ENCODE measurements at places on chromosomes 7 and 10.

DNA sequence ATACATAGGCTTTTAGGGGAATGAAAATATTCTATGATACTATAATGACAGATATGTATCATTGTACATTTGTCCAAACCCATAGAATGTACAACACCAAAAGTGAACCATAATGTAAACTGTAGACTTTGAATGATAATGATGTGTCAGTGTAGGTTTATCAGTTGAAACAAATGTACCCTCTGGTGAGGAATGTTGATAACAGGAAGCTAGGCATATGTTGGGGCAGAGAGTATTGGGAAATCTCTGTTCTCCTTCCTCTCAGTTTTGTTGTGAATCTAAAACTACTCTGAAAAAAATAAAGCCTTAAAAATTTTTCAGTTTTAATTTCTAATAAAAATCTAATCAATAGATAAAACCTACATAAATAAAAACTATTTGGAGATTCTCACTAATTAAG is 36.9 kb downstream of the C1GALT1 start:
- DNase-seq, result no peak

GRCh38 chr7:28126410-28127041 is 54.1 kb downstream of the JAZF1 start:
- DNase-seq, result no peak

- DNase-seq, result peak; percentile 28
These were observed 161.1 kb downstream of the PAXIP1 start for GRCh38 chr7:154841731-154842331.

GRCh38 chr10:73959484-73960243 is 38.3 kb upstream of the VCL start:
- DNase-seq, result no peak

- DNase-seq, result no peak
These were observed 66.7 kb downstream of the SORCS3 start for GRCh38 chr10:104707602-104708459.

- no peak for DNase-seq
These were observed 64.6 kb downstream of the TFEC start for GRCh38 chr7:115965796-115966475.

DNA sequence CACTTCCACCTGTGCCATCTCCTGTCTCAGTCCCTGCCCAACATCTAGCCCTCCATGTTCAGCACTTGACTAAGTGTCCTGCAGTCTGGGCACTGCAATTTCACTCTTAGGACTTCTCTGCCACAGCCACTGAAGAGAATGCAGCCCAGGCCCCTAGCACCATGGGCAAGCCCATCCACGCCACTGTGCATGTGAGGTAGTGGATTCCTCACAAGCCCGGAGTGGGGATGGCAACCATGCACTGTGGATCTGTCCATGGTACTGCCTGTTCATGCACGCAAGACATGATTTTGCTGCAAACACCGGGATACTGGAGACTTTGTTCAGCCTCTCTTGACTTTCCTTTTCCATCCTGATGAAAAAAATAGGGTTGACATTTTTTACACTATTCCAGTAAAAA is 12.3 kb downstream of the DDC start:
- DNase-seq, result no peak

DNA sequence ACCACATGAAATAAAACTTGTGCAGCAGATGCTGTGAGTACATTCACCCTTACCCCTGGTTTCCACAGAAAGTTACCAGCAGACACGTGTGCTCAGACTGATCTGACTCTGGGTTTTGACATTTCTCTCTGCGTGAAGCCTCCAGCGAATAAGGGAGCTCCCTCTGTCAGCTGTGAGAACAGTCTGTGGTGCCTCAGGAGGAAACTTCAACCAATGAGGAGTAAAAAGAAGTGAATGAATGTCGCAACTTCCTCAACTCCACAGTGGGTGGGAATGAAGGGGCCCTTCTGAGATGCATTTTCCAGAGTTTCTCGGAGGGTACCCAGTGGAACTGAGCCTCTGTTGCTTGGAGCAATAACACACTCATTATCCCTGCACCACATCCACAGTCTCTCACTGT is 743.4 kb downstream of the TNS3 start:
- DNase-seq, result no peak

DNA sequence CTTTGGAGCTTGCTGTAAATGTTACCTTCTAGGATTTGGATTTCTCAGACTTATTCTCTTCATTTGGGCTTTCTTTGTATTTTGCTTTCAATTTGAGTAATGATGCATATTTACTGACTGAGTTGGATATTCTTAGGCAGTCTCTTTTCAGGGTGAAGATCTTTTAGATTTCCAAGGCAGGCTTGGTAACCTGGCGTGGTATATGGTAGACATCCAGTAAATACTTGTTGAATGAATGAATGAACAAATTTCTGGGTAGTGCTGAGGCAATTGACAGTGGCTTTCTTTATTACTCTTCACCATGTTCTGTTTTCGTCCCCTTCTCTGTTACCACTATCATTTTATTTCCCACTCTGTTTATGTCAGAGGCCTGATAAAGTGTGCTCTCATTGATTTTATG is 27.1 kb downstream of the BBS9 start:
- no peak for DNase-seq

DNA sequence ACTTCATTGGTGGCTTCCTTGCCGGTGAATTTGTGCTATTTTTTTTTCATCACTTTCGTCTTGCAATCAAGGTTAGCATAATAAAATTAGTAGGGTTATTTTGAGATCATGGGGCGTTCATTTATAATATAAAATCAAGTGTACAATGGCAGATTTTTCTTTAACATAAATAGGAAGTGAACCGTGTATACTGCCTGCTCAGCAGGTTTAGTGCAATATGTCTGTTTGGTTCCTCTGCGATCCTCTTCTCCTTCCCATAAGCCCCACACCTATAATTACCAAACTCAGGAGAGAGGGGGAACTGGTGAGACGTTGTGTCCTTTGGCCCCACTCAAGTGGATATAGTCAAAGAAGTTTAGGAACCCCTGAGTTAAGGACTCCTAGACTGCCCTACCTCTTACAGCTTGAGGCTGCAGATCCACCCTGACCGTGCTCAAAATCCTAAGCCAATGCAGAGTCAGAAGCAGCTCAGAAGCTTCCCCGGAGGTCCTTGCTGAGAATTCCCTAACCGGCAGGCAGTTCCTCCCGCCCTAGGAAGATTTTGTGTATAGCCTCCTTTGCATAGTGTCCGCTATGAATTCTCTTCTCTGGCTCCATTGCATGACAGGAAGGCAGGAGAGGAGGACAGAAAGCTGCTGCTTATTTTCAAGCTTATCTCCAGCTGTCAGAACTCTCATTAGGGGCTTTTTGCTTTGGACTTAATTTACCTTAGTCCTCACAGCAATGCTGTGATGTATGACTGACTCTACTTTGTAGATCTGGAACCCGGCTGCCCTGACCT is 41.5 kb downstream of the PYROXD2 start:
- DNase-seq, result no peak

- no peak for DNase-seq
These were observed 291.5 kb upstream of the ZNF32 start for GRCh38 chr10:43939939-43940820.

DNA sequence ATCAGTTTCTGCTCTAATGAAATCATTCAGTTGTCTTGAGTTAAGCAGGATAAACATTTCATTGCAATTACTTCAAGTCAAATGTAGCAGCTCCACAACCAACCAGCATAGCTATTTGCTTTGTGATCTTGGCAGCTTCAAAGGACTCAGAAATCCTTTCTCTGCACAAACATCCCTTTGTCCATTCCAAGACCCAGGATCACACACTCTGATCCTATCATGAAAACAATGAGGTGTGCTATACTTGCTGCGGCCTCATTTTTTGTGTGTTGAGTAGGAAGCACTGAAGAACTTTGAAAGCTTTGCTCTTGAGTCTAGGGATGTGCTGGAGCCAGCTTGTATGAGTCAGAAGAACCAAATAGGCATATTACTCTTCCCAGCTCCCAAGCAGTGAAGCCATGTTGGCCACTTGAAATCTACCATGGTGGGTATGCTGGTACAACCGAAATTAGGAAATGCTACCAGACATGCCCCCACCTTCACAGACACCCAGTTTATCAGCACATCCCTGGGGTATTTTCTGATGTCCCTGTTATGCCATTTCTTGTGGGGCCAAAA is 199.4 kb upstream of the PRSS58 start:
- DNase-seq, result no peak

GRCh38 chr7:151951672-151952338 is 4.4 kb upstream of the GALNTL5 start:
- DNase-seq, result no peak

DNA sequence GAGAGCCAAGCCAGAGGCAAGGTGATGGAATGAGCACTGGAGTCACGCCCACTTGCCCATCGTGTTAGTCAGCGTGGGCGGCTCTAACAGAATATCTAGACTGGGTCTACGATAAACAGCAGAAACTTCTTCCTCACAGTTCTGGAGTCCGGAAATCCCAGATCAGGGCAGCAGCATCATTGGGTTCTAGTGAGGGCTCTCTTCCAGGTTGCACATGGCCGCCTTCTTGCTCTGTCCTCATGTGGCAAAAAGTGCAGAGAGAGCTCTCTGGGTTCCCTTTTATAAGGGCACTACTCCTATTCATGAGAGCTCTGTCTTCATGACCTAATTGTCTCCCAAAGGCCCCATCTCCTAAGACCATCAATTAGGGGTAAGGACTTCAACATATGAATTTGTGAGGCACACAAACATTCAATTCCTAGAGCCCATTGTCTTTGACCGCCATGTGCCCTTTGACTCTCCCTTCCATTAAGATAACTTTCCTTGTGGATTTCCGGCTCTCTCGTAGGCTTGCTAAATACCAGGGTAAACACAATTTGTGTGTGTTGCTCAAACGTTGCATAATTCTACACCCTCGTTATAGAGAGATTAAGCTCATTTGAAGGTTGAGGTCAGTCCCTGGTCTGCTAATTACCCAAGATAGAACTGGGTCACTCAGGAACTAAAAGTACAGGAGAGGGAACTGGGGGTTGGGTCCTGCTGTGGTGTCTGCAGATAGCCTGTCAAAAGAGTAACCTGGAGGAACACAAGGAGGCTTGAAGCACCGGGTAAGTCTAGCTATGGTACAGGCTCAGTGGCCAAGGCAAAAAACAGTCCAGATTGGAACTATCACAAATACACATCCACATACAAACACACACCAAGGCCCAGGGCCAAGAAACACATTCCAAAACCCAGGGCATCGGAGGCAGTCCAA is 28.7 kb upstream of the USP6NL start:
- DNase-seq, result no peak

- no peak for DNase-seq
These were observed 164.3 kb upstream of the AKR1E2 start for GRCh38 chr10:4661511-4662255.

GRCh38 chr7:88091988-88092675 is 127.7 kb downstream of the SRI start:
- no peak for DNase-seq

GRCh38 chr7:51543801-51544553 is 227.4 kb upstream of the COBL start:
- no peak for DNase-seq

DNA sequence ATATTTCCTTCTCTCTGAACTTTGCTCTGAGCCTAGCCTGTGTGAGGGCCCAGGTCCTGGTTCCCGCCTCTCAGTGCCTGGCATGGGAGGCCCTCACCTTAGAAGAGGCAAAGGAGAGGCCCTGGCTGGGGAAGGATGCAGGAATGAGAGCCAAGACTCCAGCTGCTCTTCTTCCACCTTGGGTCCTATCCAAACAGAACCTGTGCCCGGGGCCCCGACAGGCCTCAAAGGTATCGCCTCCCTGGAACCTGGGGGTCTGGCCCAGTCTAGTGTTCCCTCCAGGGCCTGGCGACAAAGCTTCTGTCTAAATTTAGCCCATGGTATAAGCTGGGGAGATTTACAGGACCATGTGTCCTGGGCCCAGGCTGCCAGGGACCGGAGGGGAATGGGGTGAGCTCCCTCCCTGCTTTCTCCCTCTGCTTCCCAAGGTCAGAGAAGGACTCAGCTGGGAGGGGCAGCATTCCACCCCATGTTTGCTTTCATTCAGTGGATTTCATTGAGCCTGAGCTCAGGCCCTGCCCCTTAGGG is 12.0 kb upstream of the CRHR2 start:
- DNase-seq, result no peak

DNA sequence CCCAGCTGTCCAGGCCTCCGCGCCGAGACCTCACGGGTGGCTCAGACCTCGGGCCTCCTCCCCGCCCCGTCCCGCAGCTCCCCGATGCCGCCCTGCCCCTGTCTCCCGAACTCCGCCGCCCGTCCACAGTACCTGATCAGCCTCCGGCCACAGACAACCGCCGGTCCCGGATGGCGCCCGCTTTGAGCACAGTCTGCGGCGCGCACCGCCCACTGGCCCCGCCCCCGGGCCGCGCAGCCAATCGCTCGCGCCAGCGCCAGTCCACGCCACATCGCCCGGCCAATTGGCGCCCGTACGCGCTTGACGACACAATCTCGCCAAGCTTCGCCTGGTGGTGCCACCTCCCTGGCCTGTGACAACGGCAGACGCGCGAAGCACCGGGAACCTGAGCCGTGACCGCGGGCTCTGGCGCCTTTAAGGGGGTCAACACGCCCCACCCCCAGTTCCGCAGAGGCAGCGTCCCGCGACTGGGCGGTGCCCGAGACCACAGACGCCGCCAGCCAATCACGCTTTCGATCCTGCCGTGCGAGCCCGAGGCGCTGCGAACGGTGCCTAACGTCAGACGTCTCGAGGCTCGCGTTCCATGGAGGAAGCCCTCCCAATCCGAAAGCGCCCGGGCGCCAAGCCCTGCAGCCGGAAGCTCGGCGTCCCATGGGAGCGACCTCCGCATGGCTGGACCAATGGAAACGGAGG is at the start of gene IDI1:
Gene IDI1 (minus strand): TSS at position 388 of the 693 bp plus-strand sequence. CDS start 116 bp downstream, at position 272.
- DNase-seq, result peak; percentile 88

DNA sequence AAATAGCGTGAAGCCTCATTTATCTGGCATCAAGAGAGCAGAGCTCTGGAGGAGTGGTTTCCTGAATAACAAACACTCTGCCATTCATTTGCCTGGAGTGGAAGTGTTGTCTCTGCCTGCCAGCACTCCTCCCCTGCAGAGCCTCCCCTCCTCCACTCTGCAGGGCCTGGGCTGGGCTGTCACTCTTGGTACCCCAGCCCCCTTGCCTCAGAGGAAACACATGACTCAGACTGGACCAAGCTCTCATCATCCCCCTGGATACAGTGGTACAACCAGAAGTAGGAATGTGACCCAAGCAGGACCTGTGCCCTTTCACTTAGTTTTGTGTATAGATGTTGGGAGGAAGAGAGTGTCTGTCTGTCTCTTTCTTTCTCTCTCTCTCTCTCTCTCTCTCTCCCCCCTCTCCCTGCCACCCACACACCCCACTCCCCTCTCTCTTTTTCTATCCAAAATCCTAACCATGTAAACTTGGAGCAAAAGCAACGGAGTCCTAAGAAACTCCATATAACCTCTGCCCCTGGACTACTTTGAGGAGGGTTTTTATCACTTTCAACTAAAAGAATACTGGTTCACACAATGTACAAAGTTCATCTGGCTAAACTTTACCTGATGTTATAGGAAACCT is 43.9 kb downstream of the DOCK4 start:
- peak; percentile 34 for DNase-seq

- no peak for DNase-seq
These were observed 5.8 kb upstream of the RBM20 start for GRCh38 chr10:110638319-110638718.

GRCh38 chr10:60271319-60272040 is 118.2 kb downstream of the ANK3 start:
- no peak for DNase-seq

- DNase-seq, result no peak
These were observed 26.3 kb upstream of the WDFY4 start for GRCh38 chr10:48658243-48658974.

- no peak for DNase-seq
These were observed 576.4 kb downstream of the REEP3 start for GRCh38 chr10:64097391-64098122.

Data from NCI-H187 treated with DMSO at 0.1 percent for 48 hours (cell line).